ENCODE measurements at places on chromosomes 16 and 17.

- peak; percentile 81 for DNase-seq
Measured at GRCh38 chr17:45640141-45640850, 143.8 kb upstream of the CRHR1 start.

DNA sequence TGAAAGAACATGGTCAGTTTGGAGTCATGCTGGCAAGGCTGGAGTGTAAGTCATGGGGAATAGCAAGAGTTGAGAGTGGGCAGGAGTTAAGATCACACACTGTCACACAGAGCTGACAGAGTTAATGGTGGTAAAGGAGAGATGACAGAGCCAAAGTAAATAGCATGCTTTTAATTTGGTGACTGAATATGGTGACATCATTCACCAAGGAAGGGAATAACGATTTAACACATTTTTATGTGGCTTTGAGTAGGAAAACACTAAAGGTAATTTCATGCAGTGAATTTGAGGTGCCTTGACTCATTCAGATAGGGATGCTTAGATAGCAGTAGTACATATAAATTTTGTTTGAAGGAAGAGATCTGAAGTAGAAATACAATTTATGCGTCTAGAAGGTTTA, 42.1 kb downstream of the SYNRG start:
- no peak for DNase-seq

DNA sequence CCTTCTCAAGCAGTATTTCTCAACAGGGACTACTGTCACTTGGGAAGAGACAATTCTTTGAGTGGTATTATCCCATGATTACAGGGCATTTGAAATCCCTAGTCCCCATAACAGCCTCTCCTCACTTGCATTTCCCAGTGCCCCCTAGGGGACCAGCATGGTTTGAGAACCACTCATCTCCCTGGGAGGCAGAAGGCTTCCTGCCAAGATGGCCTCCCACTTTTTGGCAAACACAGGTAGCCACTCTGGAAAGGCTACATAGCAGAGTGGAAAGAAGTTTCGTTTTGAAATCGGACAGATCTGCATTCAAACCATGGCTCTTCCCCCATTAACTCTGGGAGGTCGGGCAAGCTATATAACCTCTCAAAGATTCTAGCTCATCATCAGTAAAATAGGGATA, 256.8 kb downstream of the XYLT1 start:
- DNase-seq, result no peak

- DNase-seq, result no peak
Measured at GRCh38 chr17:36550491-36551417, 6.0 kb downstream of the GGNBP2 start.

DNA sequence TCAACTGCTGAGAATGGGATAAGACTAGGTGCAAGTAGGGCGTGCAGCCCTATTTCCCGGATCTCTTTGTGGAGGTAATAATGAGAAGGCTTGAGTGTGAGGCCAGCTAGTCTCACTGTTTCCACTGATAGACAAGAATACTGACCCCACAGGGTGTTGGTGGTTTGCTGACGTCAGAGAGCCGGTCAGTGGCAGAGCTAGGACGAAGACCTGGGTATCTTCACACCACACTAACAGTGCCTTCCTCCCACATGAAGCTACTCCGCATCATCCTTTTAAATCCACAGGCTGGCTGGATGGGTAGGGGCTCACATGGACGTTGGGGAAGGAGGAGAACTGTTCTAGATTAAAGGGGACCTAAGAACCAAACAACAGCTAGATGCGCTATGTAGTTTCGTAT, 68.0 kb downstream of the ZFHX3 start:
- no peak for DNase-seq

Data from SK-N-DZ (cell line).